GM10248 (cell line): ENCODE measurements at places on chromosomes 2 and 18.
A peak's percentile ranks its signal among the peaks of the same experiment; 100 is the strongest.

DNA sequence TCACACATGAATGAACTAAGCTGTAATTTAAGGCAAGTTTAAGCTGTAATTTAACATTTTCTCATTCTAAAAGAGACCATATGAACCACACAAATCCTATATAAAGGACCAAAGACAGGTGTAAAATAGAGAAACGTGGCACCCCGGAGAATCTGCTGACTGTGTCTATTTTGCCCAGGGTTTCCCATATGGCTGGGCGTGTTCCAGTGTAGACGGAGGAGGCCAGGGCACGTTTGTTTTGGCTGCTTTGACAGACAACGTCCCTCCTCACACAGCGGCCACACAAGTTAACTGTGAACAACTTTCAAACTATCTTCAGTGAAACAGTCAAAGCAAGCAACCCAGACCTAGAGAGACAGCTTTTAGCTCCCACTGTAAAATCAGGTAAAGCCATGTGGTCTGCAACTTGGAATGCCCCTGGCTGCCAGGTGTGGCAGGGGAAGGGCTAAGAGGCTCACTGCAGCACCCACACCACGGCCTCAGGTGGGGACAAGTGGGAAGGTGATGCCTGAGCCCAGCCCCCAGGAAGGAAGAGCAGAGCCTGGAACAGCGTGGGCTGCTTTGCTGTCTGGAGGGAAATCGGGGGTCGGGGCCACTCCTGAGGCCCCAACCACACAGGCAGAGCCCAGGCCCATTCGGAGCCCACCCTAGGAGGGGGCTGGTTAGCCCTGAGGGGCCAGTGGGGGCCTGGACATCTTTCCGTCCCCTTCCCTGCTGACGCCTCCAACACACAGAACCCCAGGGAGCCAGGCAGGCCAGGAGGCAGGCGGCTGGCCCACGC is 40.7 kb downstream of the SLC66A2 start:
- DNase-seq: no peak

DNA sequence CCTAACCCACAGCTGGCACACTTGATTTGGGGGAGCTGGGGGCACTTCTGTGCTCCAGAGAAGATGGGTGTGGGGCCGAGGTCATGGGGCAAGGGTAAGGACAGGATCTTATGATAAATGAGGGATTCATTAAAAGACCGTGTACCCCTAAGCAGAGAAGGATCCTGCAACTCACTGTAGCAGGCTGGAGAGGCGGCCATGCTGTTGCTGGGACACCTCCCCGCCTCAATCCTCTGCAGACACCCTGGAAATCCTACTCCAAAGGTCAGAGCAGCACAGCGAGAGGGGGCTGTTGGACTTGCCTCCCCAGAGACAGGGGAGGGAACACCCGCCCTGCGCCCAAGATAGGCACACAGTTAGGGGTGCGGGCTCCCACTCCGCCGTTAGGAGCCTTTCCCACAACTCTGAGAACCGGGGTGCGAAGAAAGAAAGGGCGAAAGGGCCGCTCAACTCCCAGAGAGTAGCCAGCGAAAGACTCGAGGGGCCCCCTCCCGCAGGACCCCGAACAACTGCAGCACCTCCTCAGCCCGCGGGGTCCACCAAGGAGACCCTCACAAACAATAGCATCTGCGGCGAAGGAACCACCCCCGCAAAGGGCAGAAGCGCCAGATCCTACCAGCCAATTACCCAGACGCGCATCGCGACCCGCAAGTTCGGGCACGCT is 1.4 kb downstream of the PARD6G start:
- DNase-seq: no peak

DNA sequence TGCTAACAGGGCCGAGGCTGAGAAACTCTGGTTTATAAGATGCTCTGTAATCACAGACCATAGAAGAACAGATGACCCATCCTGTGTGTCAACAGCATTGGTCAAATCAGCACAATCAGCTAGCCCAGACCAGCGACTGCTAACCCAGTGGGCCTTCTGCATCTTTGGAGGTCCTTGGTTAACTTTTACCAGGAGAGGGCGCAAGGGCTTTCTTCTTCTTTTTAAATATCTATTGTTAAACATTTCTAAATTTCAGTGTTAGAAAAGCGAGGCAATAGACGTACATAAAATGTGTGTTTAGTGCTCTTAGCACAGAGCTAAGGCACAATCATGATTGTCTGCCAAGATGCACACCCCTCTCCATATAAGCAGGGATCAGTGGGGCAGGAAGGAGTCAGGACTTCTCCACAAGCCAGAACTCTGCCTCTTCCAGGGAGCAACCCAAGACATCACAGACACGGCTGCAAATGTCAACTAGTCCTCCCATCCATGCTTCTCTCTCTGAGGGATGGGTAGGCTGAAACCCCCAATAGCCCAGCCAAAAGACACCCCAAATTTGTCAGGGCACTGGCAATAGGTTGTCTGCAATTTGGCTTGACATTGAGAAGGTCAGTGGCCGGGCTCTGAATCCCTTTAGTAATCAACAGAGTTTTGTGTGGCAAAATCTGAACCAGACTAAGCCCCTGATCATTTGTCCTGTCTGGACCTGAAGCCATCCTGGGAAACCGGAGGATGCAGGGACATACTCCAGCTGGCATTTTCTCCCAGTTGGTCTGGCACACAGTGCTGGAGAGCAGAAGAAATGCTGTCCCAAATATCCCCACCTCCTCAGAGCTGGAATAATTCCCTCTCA is 188.2 kb downstream of the BCL2 start:
- no peak for DNase-seq

GRCh38 chr2:15445891-15446562 is 115.1 kb downstream of the NBAS start:
- DNase-seq: no peak

- DNase-seq: no peak
These were observed 108.1 kb downstream of the MARCO start for GRCh38 chr2:119049968-119050704.

GRCh38 chr2:109411640-109412325 is 202.0 kb downstream of the SEPTIN10 start:
- no peak for DNase-seq

- DNase-seq: no peak
These were observed 26.1 kb upstream of the PPP1R1C start for GRCh38 chr2:181959508-181959907.

- DNase-seq: no peak
These were observed 4.1 kb downstream of the TCF23 start for GRCh38 chr2:27152796-27153464.

- DNase-seq: no peak
These were observed 248.8 kb downstream of the NRXN1 start for GRCh38 chr2:50783111-50783510.

DNA sequence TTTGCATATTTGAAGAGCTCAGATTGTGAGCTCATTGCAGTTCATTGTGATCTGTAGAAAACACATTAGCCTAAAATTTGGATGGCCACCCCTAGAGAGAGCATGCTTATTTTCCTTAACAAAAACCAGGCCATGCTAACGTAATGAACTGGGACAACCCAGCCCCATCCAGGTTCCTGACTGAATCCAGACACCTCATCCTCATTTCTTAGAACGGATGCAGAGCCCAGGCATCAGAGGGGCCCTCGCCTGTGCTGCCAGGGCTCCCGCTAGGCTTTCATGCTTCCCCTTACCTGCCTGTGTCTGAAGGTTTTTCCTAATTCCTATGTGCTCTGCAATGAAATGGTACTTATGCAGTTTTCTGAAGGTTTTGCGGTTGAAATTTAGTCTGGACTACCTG is 171.1 kb downstream of the CCDC102B start:
- DNase-seq: no peak

DNA sequence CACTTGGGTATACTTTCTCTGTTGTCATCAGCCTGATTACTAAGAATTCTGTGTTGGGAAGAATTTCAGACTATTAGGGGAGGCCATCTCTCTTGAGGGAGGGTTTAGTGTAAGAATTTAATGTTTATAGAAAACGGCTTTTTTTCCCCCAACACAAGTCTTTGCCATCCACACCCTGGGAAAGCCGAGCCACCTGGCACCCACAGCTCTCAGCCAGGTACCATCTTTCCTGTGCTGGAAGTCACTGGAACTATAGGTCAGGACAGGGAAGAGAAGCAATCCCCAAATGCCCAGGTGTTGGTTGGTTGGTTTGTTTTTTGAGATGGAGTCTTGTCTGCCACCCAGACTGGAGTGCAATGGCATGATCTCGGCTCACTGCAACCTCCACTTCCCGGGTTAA is 155.1 kb downstream of the SMAD7 start:
- DNase-seq: no peak

DNA sequence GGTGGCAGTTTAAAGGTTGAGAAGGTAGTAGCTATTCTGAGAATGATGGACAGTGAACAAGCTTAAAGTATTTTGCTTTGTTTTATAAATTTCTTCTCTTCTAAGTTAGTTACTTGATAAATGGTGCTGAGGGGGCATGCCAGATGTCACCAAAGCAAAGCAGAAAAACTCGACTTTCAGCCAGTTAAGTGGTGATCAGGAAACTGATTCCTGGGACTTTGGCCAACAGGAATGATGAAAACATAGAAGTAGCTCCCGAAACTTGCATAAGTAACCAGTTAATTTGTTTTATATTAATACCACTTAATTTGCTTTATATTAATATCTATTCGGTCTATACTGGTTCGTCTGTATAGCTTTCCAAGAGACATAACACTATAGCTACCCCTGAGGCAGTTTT is 82.6 kb downstream of the FANCL start:
- DNase-seq: no peak

- DNase-seq: no peak
These were observed 70.3 kb downstream of the ASXL2 start for GRCh38 chr2:25808006-25808383.

DNA sequence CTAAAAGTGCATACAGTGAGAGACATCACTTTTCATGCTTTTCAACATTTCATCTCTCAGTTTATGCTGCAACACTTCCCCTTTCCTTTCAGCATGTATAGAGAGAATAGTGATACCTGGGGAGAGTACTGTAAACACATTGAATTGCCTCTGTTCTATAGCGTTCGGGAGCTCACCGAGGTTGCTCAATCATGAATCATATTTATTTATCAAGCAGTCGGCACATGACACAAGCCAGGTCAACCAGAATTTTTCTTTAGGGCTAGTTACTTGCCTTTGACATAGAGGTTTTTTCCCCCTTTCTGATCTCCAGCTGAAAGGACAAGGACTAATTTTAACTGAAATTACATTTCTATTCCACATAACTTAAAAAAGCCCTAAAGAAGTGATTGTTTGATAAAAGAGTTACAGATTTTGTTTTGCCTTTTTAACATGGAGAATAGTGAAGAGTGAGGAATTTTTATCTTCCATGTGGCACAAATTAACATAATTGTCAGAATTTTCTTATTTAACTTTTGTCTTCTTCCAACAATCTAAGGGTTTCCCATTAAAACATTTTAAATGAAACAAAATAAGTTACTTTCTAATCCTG is 690.9 kb upstream of the TMEFF2 start:
- no peak for DNase-seq

DNA sequence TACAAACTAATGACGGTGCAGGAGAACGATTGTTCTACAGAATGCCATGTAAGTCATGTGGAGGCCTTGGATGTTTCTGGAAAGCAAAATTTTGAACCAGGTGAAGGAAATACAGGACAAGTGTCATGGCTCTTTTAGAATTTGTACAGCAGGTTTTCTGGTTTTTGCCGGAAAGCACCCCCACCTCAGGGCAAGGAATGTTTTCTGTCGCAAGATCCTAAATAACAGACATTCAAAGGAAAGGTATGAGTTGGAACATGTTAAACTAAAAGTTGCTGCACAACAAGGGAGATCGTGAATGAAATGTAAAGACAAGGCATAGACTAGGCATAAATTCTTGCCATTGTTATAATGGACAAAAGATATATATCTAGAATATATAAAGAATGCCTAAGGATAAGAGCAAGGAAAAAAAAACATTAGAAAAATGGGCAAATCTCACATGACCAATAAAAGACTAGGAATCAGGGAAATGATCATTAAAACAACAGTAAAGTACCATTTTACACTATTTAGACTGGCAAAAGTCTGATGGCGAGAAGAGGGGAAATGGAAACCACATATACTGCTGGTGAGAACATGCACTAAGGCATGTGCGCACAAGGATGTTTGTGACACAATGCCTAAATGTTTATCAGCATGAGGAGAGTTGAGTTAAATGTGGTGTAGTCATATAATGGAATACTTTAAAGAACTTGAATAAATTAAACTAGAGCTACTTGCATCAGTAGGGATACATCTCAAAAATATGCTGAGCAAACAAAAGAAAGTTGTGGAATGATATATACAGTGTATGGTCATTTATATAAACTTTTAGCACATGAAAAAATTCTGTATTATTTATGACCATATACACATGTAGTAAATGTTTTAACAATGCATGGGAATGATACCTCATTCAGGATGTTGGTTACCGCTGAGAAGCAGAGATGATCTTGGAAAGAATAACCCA is 127.0 kb downstream of the EML6 start:
- no peak for DNase-seq

GRCh38 chr2:29014811-29015421 is 33.8 kb downstream of the TOGARAM2 start:
- DNase-seq: peak; percentile 52

GRCh38 chr2:209579230-209579749 is 155.4 kb downstream of the MAP2 start:
- DNase-seq: no peak

GRCh38 chr2:31256611-31257382 is 22.8 kb downstream of the EHD3 start:
- DNase-seq: no peak

DNA sequence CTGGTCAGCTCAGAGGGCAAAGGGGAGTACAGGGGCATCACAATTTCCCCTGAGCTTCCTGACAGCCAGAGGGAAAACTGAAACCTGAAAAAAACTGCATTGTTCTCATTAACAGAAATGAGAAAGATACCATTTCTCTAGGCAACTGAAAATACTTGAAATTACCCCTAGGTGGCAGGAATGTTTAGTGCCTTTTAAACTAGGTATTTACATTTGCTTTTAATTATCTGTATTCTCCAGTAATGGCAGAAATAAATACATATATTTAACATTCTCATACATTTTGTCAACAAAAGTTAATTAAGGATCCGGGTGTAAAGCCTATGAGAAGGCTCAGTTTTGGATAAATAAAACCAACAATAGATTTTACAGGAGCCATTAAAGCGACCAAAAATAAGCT is 34.5 kb downstream of the RPL31 start:
- DNase-seq: peak; percentile 51

DNA sequence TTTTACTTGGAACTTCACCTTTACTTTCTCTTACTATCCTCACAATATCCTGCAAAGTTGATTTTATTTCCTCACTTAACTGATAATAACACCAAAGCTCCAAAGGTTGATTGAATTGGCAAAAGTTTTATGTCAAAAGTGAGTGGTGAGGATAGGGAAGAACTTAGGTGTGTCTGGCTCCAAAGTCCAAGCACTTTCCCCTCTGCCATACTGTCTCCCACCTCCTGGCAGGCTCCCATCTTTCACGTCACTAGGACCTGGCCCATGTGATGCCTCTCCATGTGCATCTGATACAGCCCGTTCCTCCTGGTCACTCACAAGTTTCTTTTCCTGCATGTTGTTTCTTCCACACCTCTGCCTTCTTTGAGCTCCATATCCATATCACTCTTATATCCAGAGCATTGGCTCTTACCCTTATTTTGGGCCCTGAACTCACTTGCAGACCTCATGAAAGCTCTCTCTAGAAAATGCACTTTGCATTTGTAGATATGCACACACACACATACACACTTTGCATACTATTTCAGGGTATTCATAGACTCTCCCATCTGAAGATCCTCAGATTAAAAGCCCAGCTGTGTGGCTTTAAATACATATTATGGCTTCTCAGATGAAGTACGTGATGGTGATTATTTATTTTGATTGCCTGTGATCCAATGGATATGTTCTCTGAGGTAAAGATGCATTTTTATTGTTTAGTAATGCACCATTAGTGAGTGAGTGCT is 12.3 kb downstream of the MEP1B start:
- no peak for DNase-seq

- peak; percentile 55 for DNase-seq
These were observed 65.7 kb upstream of the CNGA3 start for GRCh38 chr2:98280376-98281102.

GRCh38 chr2:235640926-235641723 is 147.3 kb downstream of the AGAP1 start:
- DNase-seq: no peak
